ENCODE measurements at places on chromosomes 7 and 10. TPM values are rescaled to one million over a fixed set of nuclear protein-coding genes. Genes with fewer than 3 reads are reported as not detected.

Gene UMAD1
- 13.8 TPM for polyA plus RNA-seq

Gene VGF
- polyA plus RNA-seq, result 0.12 TPM

Gene ZNF775
- 0.62 TPM for polyA plus RNA-seq

Gene CUBN
- not detected for polyA plus RNA-seq

Gene EIF5AL1
- 7.1 TPM for polyA plus RNA-seq

Gene CFAP43
- polyA plus RNA-seq, result not detected

Gene AGR3
- polyA plus RNA-seq, result not detected

Gene NOC3L
- 46.4 TPM for polyA plus RNA-seq

Gene IFIT1B
- not detected for polyA plus RNA-seq

Gene WASHC2C
- polyA plus RNA-seq, result 21.0 TPM

Gene EVX1
- not detected for polyA plus RNA-seq

Gene CC2D2B
- 0.54 TPM for polyA plus RNA-seq

Gene HMX3
- polyA plus RNA-seq, result 16.6 TPM

Gene IRF5
- 88.2 TPM for polyA plus RNA-seq

Gene DPYSL4
- polyA plus RNA-seq, result not detected

Gene GNA12
- 2.9 TPM for polyA plus RNA-seq

Gene ADRB1
- polyA plus RNA-seq, result 0.39 TPM

Gene GSTO2
- polyA plus RNA-seq, result 0.34 TPM

Gene PMS2
- 12.8 TPM for polyA plus RNA-seq

Gene BPGM
- 13.6 TPM for polyA plus RNA-seq

Gene EPO
- polyA plus RNA-seq, result not detected

Gene SPDYE16
- 0.62 TPM for polyA plus RNA-seq

Gene PTPRN2
- 0.04 TPM for polyA plus RNA-seq

Gene CXCL12
- polyA plus RNA-seq, result 0.86 TPM

Gene EPHB6
- polyA plus RNA-seq, result not detected

Gene STRIP2
- polyA plus RNA-seq, result 3.0 TPM

Gene WIPF3
- 0.03 TPM for polyA plus RNA-seq

Gene SP8
- polyA plus RNA-seq, result not detected

Gene GJD4
- polyA plus RNA-seq, result not detected

Gene CLDN4
- not detected for polyA plus RNA-seq

Gene OR2A5
- not detected for polyA plus RNA-seq

Gene LLCFC1
- polyA plus RNA-seq, result not detected

Gene CYP26C1
- polyA plus RNA-seq, result not detected

Gene VAX1
- not detected for polyA plus RNA-seq

Gene VSTM2A
- polyA plus RNA-seq, result not detected

Gene EPDR1
- polyA plus RNA-seq, result 5.8 TPM

Gene DOCK1
- not detected for polyA plus RNA-seq

Gene HABP2
- polyA plus RNA-seq, result not detected

Gene TMEM176B
- polyA plus RNA-seq, result 0.21 TPM

Gene ASIC3
- 0.24 TPM for polyA plus RNA-seq

Gene DIP2C
- 0.08 TPM for polyA plus RNA-seq

Gene MINDY4
- polyA plus RNA-seq, result 0.48 TPM

Gene PAPOLB
- not detected for polyA plus RNA-seq

Gene SLC18A3
- polyA plus RNA-seq, result not detected

Gene XRCC2
- polyA plus RNA-seq, result 12.1 TPM

Data from GM12878 (cell line).